Type B pancreatic cell (in vitro differentiated cells): ENCODE measurements at places on chromosomes 3 and 15.

- DNase-seq: no peak
Observed at GRCh38 chr15:44537735-44538240, 841 bp downstream of the EIF3J start.

- DNase-seq: no peak
Observed at GRCh38 chr3:78754066-78754743, 1013.6 kb downstream of the ROBO1 start.

DNA sequence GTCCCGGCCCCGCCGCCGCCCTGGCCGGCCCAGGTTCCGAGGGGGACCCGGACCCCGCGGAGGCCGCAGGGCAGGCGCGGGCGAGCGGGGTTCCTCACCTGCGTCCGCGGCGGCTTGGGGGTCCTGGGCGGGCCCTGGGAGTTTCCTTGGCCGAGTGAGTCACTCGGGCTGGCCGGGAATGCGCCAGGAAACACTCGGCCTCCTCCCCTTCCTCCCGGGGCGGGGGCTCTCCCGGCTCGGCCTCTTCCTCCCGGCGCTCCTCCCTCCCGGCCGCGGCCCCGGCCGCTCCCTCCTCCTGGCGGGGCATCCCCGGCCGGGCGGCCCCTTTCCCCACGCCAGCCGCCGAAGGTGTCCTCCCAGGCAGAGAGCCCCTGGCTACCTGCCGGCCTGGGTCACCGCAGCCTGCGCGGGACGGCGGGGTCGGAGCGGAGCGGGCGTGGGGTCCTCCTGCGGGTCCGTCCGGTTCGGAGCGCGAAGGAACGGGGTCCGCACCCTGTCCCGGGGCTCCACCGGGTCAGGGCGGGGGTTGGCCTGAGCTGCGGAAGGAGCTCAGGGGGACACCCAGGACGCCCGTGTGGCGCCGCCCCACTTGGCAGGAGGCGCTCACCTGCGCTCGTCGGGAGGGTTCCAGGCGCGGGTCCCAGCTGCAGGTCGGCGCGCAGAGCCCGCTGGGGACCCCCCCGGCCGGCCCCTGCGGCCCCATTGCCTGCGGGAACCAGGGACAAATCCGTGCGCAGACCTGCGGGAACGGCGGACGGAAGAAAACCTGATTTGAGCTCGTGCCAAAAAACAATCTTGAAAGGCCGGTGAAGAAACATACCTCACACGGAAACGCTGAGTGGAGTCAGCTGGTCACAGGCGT lies at the start of gene CYFIP1:
Gene CYFIP1, minus strand, starts transcription at position 180 of the 862 bp plus-strand sequence. CDS start 33,083 bp downstream, outside the sequence.
- DNase-seq: peak; percentile 84

- DNase-seq: no peak
Observed at GRCh38 chr15:45134682-45135604, 5.1 kb downstream of the DUOX1 start.

GRCh38 chr3:186953011-186953487 lies 22.7 kb downstream of the ST6GAL1 start:
- no peak for DNase-seq

GRCh38 chr3:5019411-5020241 lies 40.4 kb downstream of the BHLHE40 start:
- no peak for DNase-seq

GRCh38 chr15:41501931-41502794 lies 8.5 kb downstream of the ITPKA start:
- DNase-seq: no peak

DNA sequence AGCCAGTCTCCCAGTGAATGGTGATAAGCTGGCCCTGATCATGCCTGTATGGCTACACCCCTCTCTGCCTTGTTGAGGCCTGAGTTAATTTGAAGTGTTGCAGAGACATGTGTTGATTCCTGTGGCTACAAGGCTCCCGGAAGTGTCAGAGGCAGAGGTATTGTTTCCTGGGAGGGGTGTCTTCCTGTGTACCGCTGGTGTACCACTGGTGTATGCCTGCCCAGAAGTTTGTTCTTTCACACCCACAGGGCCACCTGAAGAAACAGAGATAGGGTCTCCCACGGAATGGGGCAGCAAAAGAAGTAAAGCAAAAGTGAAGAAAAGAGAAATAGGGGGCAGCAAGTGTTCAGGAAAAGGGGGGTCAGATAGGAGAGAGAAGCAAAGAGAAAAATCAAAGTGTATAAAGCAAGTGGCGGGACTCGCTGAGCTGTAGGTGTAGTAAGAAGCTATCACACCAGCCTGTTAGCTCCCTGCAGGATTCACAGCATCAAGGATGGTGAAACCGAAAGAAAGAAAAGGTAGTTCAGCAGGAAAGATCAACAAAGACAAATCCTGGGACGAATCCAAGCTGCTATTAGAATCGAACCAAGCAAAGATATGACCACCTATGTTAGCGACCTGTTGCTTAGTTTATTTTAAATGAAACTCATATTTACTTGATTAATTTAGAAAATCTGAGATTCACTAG lies 36.6 kb upstream of the CD47 start:
- DNase-seq: no peak

DNA sequence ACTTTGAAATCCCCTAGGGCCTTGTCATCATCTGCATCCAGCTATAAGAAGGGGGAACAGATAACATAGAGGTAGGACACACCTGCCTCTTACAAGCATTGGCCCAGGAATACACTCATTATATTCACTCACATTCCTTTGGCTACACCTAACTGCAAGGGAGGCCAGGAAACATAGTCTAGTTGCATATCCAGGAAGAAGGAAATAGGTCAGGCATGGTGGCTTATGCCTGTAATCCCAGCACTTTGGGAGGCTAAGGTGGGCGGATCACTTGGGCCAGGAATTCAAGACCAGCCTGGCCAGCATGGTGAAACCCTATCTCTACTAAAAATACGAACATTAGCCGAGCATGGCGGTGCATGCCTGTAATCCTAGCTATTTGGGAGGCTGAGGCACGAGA lies 48.8 kb downstream of the GTPBP8 start:
- DNase-seq: no peak

DNA sequence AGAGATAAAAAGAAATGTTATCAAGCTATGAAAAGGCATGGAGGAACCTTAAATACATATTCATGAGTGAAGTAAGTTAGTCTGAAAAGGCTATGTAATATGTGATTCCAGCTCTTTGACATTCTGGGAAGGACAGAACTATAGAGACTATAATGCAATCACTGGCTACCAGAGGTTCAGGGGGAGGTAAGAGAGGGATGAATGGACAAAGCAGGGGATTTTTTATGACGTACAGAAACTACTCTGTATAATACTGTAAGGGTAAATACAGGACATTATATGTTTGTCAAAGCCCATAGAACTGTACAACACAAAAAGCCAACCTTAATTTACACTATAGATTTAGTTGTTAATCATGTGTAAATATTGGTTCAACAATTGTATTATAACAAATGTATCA lies 46.1 kb downstream of the MCTP2 start:
- DNase-seq: no peak

- DNase-seq: no peak
Observed at GRCh38 chr3:63167113-63167512, 111.0 kb upstream of the SYNPR start.

DNA sequence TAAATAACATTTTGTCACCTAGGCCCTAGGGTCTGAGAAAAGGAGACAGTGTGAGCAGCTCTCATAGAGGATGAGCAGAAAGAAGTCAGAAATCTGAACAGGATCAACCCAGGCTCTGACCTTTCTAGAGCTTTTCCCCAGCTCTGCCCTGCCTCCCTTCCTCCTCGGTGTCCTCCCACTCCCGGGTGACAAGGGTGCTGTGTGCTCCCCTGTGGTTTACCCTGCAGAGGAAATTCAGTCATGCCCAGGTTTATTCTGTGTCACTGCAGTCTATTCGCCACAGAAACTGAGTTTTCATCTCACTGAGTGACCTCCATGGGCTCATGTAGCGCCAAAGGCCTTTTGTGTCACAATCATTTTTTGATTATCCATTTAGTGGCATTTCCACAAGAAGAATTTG lies 76.6 kb downstream of the IL12A start:
- no peak for DNase-seq

DNA sequence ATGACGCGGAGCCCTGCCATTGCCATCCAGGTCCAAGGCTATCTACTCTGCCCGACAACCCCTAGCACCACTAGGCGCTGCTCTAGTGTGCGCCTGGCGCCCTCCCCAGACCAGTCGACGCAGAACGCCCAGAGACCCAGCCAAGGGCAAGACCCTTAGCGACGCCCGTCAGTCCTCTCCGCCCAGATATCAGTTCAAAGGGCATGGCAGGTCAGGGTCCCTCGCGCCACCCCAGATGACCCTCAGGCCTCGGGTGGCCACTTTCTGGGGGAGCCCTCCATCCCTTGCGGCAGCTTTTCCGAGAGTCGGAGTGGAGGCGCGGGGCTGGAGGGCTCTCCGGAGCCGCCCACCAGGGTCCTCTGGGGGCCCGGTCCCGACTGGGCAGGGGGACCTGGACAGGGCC lies 371 bp upstream of the CLSTN2 start:
- peak; percentile 72 for DNase-seq

DNA sequence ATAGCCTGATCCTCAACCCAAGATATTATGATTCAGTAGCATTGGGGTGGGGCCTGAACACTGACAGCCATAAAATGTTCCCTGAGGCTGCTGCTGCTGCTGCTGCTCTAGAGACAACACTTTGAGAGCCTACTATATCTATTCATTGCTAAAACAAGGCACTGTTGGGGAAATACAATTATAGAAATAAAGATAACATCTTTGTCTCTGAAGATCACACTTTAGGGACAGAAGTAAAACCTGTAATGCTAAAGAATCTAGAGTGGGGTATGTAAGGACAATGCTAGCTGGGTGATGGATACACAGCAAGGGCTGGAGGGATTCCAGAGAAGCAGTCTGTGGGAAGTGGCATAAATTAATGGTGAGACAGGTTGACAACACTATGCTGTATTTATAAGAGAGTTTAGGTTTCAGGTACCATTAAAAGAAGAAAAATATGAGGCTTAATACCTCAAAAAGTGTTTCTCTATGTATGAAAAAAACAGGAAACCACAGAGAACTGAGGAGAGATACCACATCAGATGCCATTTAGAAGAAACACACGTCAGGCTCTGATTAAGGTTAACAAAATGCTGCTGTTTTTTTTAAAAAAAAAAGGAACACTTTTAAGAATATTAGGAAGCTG lies 115.9 kb downstream of the CBLB start:
- DNase-seq: no peak

GRCh38 chr15:51675234-51675633 lies 6.1 kb upstream of the SCG3 start:
- no peak for DNase-seq

GRCh38 chr15:45456212-45457106 lies 66.1 kb downstream of the SLC30A4 start:
- no peak for DNase-seq

GRCh38 chr3:184361932-184362667 lies 590 bp downstream of the POLR2H start:
- DNase-seq: no peak

GRCh38 chr3:88809993-88810392 lies 297.4 kb upstream of the EPHA3 start:
- DNase-seq: no peak

- no peak for DNase-seq
Observed at GRCh38 chr15:95168951-95169431, 937.6 kb downstream of the MCTP2 start.

- no peak for DNase-seq
Observed at GRCh38 chr3:148269816-148270215, 427.9 kb upstream of the AGTR1 start.

GRCh38 chr3:15269091-15269989 lies 63.0 kb downstream of the SH3BP5 start:
- peak; percentile 62 for DNase-seq

- DNase-seq: no peak
Observed at GRCh38 chr3:143753006-143753405, 95.3 kb downstream of the SLC9A9 start.

- DNase-seq: no peak
Observed at GRCh38 chr3:149713730-149714654, 38.3 kb downstream of the COMMD2 start.

DNA sequence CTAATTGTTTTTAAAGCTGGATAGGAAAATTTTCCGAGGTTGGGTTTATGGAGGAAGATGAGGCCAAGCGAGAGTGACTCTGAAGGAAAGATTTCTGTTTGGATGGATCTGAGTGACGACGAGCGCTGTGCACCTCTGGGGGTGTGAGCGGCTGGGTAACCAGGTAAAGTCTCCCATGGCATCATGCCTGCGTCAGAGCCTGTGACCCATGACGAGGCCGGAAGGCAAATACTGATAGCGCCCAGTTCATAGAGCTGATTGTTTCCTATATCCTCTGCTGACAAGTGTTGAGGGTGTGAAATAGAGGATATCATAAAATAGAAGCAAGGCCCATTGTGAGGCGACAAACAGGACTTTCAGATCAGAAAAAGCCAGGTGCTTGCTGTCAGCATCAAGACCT lies 33.7 kb upstream of the MAGEF1 start:
- DNase-seq: no peak

GRCh38 chr3:37162501-37163245 lies 11.7 kb downstream of the LRRFIP2 start:
- DNase-seq: no peak

DNA sequence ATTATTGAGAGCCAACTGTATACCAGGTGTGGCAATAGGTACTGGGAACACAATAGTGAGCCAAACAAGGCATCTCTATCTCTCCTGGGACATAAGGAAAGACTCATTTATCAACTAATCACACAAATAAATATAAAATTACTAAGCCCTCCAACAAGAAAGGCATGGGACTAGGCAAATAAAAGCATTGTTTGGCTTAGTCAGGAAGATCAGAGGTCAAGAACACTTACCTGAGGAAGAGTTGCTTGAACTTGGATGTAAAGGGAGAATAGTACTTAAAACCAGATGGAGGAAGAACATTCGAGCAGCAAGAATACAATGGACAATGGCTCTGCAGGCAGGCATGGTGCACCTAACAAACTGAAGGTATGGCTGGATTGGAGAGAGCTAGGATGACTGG lies 300.7 kb downstream of the WDR72 start:
- DNase-seq: no peak

DNA sequence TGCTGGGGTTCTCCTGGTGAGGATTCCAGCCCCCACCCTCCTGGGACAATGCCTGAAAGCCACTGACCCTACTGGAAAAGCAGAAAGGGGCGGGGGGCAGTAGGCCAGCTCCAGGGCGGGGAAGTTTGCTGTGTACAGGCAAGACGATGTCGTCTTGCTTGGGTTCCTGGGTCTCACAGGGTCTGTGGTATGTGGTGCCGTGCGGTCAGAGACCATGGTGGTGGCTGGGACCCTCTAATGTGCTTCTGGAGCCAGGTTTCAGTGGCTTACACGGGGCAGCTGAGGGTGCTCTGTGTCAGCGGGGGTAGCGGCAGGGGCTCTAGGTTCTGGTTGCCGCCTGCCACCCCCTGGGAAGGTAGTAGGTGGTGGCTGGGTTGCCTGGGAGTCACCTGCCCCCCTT lies 54.2 kb downstream of the RHCG start:
- no peak for DNase-seq

DNA sequence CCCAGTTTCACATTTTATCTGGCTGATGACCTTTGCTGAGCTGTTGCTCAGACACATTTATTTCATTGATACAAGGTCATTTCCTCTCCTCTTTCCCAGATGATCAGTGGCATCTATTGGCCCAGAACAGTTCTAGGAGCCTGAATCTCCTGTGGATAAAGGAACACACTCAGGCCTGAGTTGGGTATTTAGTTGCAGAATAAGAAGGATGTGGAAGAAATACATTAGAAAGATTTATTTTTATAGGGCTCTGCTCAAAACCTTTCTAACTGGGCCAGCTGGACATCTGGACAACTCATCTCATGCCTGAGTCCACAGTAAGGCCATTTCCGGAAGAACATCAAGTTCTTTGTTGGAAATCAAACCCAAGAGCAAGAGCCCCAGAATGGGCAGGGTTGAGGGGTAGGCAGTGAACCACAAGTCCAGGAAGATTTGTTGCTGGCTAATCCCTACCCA lies 19.7 kb upstream of the MFGE8 start:
- no peak for DNase-seq
